ENCODE measurements at places on chromosomes 12 and 14. TPM values are rescaled to one million over a fixed set of nuclear protein-coding genes. Genes with fewer than 3 reads are reported as not detected.

GRCh38 chr12:93297536-93297935 is 80.2 kb upstream of the NUDT4 start:
- no peaks in the 10 kb centered on the region for H3K36me3 ChIP-seq
- H3K27ac ChIP-seq = no peak overlapping the region
- no peak for DNase-seq
- peaks cover 3% of the 10 kb centered on the region for H3K27me3 ChIP-seq

DNA sequence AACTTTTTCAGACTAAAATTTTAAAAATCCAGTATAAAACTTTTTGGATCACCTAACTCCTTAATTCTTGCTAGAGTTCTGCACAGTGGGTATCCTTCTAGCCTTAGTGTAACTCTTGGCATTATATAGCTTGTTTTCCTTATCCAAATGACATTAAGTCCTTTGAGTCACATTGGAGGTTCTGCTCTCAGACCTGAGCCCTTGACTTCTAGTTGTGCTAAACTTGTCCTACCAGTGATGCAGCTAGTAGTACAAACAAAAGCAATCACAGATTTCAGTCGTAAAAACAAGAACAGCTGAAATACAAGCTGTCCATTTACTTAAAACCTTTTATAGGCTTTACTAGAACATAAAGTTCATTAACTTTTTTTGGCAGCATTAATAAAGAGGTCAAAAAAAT is 10.5 kb downstream of the ZBTB1 start:
- no peak overlapping the region for H3K27ac ChIP-seq
- peaks cover 53% of the 10 kb centered on the region for H3K4me1 ChIP-seq
- DNase-seq = no peak

The KLHL33 gene
- 0.05 TPM for total RNA-seq

- H3K4me1 ChIP-seq = peaks cover 45% of the 10 kb centered on the region
- no peak overlapping the region for H3K4me3 ChIP-seq
- peaks cover 13% of the 10 kb centered on the region for H3K36me3 ChIP-seq
- H3K27me3 ChIP-seq = no peaks in the 10 kb centered on the region
- no peak for DNase-seq
- no peak overlapping the region for H3K27ac ChIP-seq
Measured at GRCh38 chr12:50621399-50622300, 116.9 kb downstream of the DIP2B start.

DNA sequence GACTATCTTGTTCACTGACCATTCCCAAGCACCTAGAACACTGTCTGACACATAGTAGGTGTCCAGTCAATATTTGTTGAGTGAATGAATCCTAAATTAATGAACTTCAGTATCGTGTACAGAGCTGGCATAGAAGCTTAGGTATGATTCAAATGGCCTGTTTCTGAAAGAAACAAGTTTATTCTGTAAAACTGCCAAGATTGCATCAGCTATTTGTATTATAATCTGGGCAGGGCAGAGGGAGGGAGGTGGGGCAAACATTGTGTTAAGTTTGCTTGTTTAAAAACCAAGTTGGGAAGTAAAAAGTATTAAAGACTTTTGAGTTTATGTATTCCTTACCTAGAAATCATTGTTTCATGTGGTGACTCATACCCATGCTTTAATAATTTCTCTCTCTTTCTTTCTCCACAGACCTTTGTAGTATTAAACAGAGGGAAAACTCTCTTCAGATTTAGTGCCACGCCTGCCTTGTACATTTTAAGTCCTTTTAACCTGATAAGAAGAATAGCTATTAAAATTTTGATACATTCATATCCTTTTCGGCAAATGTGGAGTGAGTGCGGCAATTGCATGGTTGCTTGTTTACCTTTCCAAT is 92.8 kb downstream of the SCN8A start:
- H3K27ac ChIP-seq = no peak overlapping the region
- no peak for DNase-seq
- peaks cover 26% of the 10 kb centered on the region for H3K27me3 ChIP-seq
- no peaks in the 10 kb centered on the region for H3K36me3 ChIP-seq
- no peak overlapping the region for H3K4me3 ChIP-seq
- H3K4me1 ChIP-seq = peaks cover 17% of the 10 kb centered on the region

- H3K4me1 ChIP-seq = peaks cover 2% of the 10 kb centered on the region
- no peak overlapping the region for H3K27ac ChIP-seq
Measured at GRCh38 chr14:60803871-60804270, 69.3 kb downstream of the MNAT1 start.

DNA sequence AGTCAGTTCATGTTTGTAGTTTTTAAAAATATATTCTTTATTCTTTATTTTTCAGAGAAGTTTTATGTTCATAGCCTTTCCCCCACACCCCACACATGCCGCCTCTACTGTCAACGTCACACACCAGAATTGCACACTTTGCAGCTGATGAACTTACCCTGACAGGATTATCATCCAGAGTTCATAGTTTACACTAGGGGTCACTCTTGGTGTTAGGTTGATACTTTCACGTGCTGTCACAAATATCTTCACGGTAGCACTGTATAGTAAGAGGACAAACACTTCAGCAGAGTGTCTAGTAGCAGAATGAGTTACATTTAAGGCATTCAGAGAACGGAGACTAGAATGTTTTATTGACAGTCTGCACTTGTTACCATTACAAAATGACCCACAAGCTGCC is 5.1 kb downstream of the DPPA3 start:
- peaks cover 14% of the 10 kb centered on the region for H3K27me3 ChIP-seq
- H3K27ac ChIP-seq = no peak overlapping the region
- no peak for DNase-seq
- no peaks in the 10 kb centered on the region for H3K36me3 ChIP-seq
- H3K4me3 ChIP-seq = no peak overlapping the region
- no peaks in the 10 kb centered on the region for H3K4me1 ChIP-seq

DNA sequence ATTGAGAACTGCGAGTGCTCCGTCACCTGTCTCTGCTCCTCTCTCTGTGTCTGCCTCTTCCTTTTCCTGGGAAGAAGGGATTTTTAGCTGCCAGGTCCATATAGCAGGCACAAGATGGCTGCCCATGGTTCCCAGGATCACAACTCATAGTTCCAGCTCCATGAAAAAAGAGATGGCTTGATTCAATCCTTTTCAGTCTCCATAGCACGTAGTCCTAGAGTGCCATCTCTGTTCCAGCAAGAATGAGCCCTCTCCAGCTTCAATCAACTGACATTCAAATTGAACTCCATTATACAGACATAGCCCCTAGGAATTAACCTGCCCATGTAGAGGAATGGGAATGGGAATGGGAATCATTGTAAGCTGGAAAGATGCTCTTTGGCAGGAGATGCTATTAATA is 34.7 kb upstream of the RTRAF start:
- peaks cover 6% of the 10 kb centered on the region for H3K4me1 ChIP-seq
- peaks cover 93% of the 10 kb centered on the region for H3K36me3 ChIP-seq
- DNase-seq = no peak
- H3K4me3 ChIP-seq = no peak overlapping the region

The PRB2 gene
- total RNA-seq = not detected

GRCh38 chr14:44767646-44768173 is 194.0 kb downstream of the KLHL28 start:
- H3K4me3 ChIP-seq = no peak overlapping the region
- no peaks in the 10 kb centered on the region for H3K4me1 ChIP-seq
- no peaks in the 10 kb centered on the region for H3K27me3 ChIP-seq
- no peak overlapping the region for H3K27ac ChIP-seq
- no peak for DNase-seq

GRCh38 chr14:94600148-94600545 is 12.0 kb upstream of the SERPINA3 start:
- no peaks in the 10 kb centered on the region for H3K27me3 ChIP-seq
- H3K36me3 ChIP-seq = no peaks in the 10 kb centered on the region
- H3K4me3 ChIP-seq = no peak overlapping the region
- H3K4me1 ChIP-seq = no peaks in the 10 kb centered on the region
- no peak for DNase-seq

GRCh38 chr14:44846232-44846824 is 115.4 kb downstream of the KLHL28 start:
- no peaks in the 10 kb centered on the region for H3K4me1 ChIP-seq
- H3K27ac ChIP-seq = no peak overlapping the region
- no peak overlapping the region for H3K4me3 ChIP-seq

The DCD gene
- not detected for total RNA-seq

DNA sequence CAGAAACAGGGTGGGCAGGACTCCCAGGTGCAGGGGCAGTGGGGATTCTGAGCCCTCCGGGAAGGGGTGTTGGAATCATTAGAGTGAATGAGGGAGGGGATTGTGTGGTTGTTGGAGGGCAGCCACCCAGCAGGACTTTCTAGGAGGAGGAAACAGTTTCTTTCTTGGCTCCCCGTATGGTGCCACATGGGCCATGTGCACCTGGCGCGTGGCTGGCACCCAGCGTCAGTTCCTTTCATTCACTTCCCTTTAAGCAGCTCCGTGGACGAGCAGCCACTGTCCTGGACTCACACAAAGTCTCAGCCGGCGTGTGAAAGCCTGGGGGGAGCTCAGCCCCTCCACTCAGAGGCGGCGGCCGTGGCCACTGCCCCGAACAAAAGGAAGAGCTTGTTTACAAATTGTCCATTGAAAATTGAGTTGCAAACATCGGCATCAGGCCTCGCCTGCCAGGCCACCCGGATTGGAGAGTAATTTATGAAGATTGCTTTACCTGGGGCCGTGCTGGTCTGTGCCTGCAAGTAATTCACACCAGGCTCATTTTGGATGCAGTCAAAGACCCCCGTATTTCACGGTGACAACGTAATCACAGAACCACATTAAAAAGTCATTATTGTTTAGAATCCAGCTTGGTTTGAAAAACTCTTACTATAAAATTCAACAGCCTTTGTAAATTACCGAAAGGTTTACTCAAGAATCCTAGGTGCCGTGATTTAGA is 101.7 kb upstream of the C14orf180 start:
- no peak overlapping the region for H3K4me3 ChIP-seq
- no peaks in the 10 kb centered on the region for H3K4me1 ChIP-seq
- no peak for DNase-seq
- H3K36me3 ChIP-seq = no peaks in the 10 kb centered on the region
- H3K27ac ChIP-seq = no peak overlapping the region
- peaks cover under 1% of the 10 kb centered on the region for H3K27me3 ChIP-seq

- no peaks in the 10 kb centered on the region for H3K36me3 ChIP-seq
- H3K4me3 ChIP-seq = no peak overlapping the region
- no peak for DNase-seq
- no peaks in the 10 kb centered on the region for H3K4me1 ChIP-seq
- H3K27ac ChIP-seq = no peak overlapping the region
Measured at GRCh38 chr14:88902850-88903249, 78.4 kb downstream of the TTC8 start.

DNA sequence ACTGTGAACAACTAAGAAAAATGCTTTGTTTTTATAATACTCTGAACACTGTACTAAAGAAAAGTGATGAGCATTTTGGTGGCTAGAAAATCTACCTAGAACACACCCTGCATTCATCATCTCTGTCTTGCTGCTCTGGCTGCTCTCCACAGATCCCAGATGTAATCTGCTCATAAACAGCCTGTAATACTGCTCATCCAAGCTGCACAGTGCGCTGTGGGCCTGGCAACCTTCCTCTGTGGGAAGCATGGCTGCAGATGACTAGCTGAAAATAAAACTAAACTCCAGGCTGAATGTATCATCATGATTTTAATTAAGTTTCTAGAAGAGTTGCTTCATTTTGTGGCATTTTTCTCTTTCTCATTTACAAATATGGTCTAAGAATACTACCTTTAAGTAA is 200.7 kb downstream of the SLC2A13 start:
- no peak for DNase-seq
- no peak overlapping the region for H3K27ac ChIP-seq
- H3K4me1 ChIP-seq = no peaks in the 10 kb centered on the region
- H3K36me3 ChIP-seq = no peaks in the 10 kb centered on the region
- no peak overlapping the region for H3K4me3 ChIP-seq

DNA sequence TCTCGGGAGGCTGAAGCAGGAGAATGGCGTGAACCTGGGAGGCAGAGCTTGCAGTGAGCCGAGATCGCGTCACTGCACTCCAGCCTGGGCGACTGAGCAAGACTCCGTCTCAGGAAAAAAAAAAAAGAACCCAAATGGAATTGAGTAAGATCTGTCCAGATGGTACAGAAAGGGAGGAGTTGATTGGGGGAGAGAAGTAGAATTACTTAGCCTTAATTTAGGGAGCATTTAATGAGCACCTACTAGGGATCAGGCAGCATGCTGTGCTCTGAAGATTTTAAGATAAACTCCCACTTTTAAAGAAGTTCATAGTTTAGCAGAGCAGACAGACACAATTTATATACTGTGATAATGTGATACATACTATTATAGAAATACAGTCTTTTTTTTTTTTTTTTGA is 4.5 kb downstream of the RAB5B start:
- no peak overlapping the region for H3K27ac ChIP-seq
- H3K36me3 ChIP-seq = peaks cover 38% of the 10 kb centered on the region
- peaks cover 18% of the 10 kb centered on the region for H3K4me1 ChIP-seq
- no peak for DNase-seq
- H3K27me3 ChIP-seq = no peaks in the 10 kb centered on the region
- H3K4me3 ChIP-seq = no peak overlapping the region

The PLEKHG7 gene
- 0.05 TPM for total RNA-seq

The OASL gene
- 104 TPM for total RNA-seq

The SALL2 gene
- 1.8 TPM for total RNA-seq

- no peak overlapping the region for H3K4me3 ChIP-seq
- no peaks in the 10 kb centered on the region for H3K27me3 ChIP-seq
- H3K36me3 ChIP-seq = peaks cover 27% of the 10 kb centered on the region
Measured at GRCh38 chr14:24670594-24670993, 36.6 kb upstream of the GZMB start.

GRCh38 chr14:71206766-71207371 is 299.6 kb downstream of the PCNX1 start:
- no peak for DNase-seq
- no peak overlapping the region for H3K4me3 ChIP-seq

GRCh38 chr12:2753536-2753935 is 41.2 kb upstream of the FKBP4 start:
- DNase-seq = no peak
- no peaks in the 10 kb centered on the region for H3K36me3 ChIP-seq
- no peak overlapping the region for H3K27ac ChIP-seq

GRCh38 chr14:68552602-68553001 is 240.3 kb downstream of the ZFP36L1 start:
- H3K27ac ChIP-seq = no peak overlapping the region
- no peaks in the 10 kb centered on the region for H3K4me1 ChIP-seq
- DNase-seq = no peak
- no peaks in the 10 kb centered on the region for H3K36me3 ChIP-seq

The SLC38A4 gene
- not detected for total RNA-seq

DNA sequence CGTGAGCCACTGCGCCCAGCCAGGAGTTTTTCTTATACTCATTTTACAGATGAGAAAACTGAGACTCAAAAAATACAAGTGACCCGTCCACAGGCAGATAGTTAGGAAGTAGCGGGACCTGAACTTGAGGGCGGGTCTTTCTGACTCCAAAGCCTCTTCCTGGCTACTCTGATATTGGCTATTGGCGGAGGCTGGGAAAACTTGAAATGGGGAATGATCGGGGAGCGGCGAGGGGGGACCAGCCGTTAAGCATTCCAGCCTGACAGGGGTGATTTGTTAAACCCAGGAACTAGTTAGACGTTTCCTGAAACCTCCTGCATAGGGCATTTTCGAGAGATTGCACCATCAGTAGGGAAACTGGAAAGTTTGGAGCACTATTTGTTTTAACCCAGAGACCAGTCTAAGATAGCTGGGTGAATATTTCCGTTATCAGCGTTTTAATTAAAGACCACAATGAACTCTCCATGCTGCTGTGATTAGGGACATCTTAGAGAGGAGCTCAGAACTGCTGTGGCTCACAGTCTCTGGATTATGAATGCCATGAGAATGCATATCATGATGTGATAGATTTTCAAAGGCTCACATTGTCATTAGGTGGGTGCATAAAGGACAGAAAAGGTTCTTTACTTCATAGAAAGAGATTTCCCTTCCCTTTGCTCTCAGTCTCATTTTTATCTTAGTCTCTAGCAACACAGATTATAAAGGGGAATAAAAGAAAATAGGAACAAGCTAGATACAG is 2.5 kb downstream of the NR1H4 start:
- no peak overlapping the region for H3K4me3 ChIP-seq
- H3K4me1 ChIP-seq = no peaks in the 10 kb centered on the region
- no peak for DNase-seq
- peaks cover 7% of the 10 kb centered on the region for H3K27me3 ChIP-seq
- no peaks in the 10 kb centered on the region for H3K36me3 ChIP-seq

The ARPC3 gene
- total RNA-seq = 466 TPM

Measured in activated CD4-positive, alpha-beta memory T cell treated with anti-CD3 and anti-CD28 coated beads, Interleukin-2, amount 10 ng/mL, durations not matched to agents 7 days and 5 days (primary cell).